Activated CD4-positive, alpha-beta T cell treated with anti-CD3 and anti-CD28 coated beads, Interleukin-2, amount 10 ng/mL, durations not matched to agents 24 days and 14 days (primary cell): ENCODE measurements at places on chromosomes 7 and 10.

DNA sequence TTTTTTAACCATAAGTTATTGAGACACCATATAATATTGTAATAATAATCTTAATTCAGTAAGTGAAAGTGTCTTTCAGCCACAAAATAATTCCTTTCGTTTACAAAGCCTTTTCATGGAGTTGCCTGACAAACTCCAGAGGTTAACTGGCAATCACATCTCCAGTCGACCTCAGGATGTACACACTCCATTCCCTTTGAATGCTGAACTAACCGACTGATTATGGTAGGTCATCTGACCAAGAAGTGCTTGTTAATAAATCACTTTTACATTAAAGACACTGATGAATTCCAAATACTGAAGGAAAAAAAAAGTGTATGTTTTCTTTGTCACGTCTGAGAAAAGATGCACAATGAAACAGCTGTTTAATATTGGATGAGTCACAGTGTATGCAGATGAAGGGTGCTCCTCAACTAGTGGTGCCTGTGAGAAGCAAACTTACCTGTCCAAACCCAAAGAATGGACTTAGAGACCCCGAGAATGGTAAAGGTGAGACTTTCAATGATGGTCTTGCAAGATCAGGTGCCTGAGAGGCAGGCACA lies 348.1 kb upstream of the VWC2 start:
- DNase-seq, result no peak

- DNase-seq, result no peak
These were observed 39.0 kb downstream of the ZMIZ1 start for GRCh38 chr10:79107736-79108264.

DNA sequence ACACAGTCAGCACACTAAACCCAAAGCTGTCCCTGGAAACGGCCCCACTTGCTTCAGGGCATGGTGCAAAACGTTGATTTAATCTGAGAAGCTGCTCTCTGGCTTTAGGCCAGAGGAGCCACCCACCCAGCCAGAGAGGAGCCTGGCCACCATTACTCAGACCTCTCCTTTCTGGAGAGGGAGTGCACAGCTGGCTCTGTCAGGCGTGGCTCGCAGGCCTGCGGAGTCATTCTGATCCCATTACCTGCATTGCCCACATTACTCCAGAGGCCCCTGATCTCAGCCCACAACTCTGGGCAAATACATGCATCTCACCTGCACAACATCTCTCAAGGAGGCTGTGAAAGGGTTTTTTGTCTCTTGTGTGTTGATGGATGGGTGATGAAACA lies 370.0 kb upstream of the IGFBP3 start:
- no peak for DNase-seq

- no peak for DNase-seq
These were observed 20.2 kb upstream of the PFKFB3 start for GRCh38 chr10:6182454-6183098.

- DNase-seq, result peak; percentile 80
These were observed 719 bp downstream of the DPY19L1 start for GRCh38 chr7:35036361-35037171.

GRCh38 chr10:78437998-78438906 lies 404.6 kb downstream of the RPS24 start:
- no peak for DNase-seq

GRCh38 chr7:128357217-128357613 lies 4.3 kb downstream of the PRRT4 start:
- no peak for DNase-seq

GRCh38 chr10:683448-684071 lies 5.9 kb downstream of the DIP2C start:
- DNase-seq, result no peak

- DNase-seq, result no peak
These were observed 88.2 kb downstream of the BBS9 start for GRCh38 chr7:33217595-33217994.

DNA sequence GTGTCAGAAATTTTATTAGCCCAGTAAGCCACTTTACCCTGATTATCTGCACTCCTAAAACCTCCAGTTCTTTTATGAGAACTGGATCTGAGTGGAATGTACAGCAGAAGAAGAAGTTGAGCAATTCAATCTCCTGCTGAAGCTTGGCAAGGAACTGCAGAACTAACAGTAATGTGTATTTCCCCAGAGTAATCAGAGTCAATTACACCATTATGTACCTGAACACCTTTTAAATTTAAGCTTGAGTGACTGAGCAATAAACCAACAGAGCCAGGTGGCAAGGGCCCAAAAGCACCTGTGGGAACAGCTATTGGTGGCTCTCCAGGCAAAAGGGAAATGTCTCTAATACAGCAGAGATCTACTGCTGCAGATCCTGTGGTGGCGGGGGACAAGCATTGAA lies 40.1 kb upstream of the AKR1C2 start:
- no peak for DNase-seq

GRCh38 chr10:103836861-103837260 lies 18.5 kb downstream of the SH3PXD2A start:
- no peak for DNase-seq

DNA sequence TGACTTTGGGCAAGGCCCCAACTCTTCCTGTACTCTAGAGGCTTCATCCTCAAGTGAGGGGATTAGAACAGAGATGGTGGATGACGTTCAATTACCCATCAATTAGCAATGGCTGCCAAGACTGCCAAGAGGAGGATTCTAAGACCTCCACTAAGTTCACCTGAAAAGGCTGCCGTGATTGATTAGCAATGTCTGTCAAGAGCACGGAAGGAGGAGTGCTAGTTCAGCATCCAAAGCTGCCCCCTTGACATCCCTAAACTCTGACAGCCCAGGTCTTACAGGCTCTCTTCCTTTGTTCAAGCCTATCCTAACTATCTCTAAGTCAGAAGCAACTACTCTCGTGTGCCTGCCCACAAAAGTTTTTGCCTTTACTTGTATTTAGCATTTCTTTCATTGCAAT lies 68.4 kb downstream of the FAM53B start:
- no peak for DNase-seq

DNA sequence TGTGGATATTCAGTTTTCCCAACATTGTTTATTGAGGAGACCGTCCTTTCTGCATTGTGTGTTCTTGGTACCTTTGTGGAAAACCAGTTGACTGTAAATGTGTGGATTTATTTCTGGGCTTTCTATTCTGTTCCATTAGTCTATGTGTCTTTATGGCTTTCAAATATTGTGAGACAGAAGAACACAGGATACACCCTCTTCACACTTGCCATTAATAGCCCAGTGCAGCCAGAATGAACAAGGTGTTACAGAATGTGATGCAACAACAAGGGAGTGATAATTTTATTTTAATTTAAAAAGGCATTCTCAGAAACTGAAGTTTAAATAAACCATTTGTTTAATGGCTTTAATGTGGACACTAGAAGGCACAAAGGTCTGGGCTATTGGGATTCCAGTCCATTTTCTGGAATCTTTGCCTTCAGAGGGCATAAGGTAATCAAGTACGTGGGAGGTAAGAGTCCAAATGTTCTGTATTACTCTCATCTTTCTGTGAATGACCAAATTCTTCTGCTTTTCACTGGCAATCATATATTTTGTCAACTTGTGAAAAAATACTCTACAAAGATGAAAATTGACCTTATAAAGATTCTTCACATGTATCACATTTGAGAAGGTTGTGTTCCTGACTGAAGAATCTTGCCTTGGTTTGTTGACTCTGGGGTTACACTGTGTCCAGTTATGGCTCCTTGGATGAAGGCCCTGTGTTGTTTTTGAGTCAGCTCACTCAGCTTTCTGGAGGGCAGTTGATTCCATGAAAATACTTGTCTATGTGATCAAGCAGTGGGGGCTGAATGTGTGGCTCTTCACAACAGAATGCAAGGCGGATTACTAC lies 962.7 kb downstream of the LRMDA start:
- DNase-seq, result no peak

DNA sequence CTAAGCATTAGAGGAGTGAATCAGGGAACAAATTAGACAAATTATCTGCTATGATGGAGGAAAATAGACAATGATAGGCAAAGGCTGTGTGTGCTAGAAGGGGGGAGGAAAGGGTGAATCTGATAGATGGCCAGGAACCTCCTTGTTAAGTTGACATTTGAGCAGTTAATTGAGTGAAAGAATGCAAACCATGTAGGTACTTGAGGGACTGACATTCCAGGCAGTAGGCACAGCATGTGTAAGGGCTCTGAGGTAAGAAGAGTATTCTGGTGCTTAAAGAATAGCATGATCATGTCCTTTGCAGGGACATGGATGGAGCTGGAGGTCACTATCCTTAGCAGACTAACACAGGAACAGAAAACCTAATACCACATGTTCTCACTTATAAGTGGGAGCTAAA lies 48.6 kb upstream of the TES start:
- DNase-seq, result no peak

- DNase-seq, result no peak
These were observed 70.9 kb downstream of the AMZ1 start for GRCh38 chr7:2758673-2759616.

GRCh38 chr10:49375611-49376010 lies 20.3 kb downstream of the DRGX start:
- DNase-seq, result no peak

DNA sequence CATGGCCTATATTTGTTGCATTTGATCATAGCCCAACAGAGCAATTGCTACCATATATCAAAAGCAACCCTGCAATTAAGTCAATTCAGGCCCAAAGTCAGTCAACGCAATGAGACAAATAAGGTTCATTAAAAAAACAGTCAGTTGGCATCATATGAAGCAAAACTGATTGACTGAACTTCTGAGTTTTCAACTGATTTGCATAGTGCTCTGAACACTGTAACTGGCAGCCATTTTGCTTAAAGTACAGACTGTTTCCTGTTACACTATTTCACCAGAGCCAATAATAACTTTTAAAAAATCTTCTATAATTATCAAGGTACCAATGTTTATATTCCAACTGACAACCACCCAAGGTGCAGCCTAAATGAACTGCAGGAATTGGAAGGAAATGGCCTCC lies 68.4 kb upstream of the RAPGEF5 start:
- no peak for DNase-seq

DNA sequence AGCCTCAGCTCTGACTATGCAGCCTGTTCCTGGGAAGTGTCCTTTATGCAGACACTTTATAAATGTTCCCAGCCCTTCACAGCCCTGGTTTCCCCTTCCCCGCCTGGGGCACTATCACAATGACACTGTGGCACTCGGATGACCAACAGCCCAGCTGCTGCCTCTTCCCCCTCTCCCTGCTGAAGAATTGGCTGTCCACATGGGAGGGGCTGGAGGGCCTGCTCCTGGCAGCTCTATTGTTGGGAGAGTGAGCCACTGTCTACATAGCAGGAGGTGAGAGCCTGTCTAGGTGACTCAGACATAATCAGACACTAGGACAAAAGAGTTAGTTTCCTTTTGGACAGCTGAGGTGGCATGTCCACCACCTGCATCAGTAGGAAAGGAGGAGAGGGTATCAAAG lies 437.5 kb downstream of the PLXNA4 start:
- no peak for DNase-seq

DNA sequence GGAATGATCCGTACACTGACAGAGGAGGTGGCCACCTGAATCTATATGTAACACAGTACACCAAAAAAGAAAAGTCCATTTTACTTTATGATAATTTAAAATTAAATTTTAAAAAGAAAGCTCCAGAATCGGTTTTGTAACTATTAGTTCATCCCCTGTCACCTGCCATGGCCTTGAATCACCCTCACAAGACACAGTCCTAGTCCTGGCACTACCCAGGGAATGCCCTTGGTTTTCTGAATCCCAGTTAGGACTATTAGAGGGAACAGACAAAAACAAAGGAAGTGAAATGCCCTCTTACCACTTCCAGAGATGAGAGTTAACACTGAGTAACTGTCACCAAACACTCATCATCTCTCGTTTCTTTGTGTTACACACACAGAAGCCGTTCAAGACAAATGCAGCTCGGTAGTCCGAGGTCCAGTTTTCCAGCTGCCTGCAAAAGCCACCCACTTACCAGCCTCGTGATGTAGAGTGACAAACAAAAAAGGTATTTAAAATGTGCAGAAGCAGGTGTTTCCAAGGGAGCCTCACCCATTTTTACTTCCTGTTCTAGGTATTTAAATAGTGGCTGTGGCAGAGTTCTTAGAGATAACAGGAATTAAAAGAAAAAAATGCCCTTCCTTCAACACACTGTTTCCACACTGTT lies 6.1 kb downstream of the PTPRN2 start:
- no peak for DNase-seq

GRCh38 chr10:3065622-3066021 lies 1.7 kb upstream of the PFKP start:
- DNase-seq, result no peak

DNA sequence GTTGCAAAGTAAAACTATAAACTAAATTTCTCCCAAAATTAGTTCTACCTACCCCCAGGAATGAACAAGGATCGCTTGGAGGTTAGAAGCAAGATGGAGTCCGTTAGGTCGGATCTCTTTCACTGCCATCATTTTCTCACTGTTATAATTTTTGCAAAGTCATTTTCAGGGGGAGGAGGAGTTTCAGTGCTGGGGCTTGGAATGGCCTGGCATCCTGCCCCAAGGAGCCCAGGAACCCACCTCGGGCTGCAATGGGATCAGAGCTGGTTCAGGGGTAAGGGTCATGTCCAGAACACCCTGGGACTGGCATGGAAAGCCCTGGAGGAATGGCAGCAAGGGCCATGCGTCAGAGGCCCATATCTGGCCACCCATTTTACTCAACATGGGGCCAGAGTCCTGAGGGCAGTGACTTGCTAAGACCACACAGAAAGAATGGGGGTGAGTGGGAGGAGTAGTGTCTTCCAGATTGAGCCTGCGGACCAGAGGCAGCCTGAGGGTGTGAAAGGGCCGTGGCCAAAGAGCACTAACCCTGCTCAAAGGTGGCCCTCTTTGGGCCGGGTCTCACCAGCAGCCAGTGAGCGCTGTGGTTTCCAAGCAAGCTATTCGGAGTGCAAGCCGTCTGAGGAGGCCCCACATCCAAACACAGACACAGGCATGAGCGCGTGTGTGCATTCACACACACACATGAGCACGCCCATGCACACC lies 31.8 kb downstream of the GPRIN2 start:
- no peak for DNase-seq

DNA sequence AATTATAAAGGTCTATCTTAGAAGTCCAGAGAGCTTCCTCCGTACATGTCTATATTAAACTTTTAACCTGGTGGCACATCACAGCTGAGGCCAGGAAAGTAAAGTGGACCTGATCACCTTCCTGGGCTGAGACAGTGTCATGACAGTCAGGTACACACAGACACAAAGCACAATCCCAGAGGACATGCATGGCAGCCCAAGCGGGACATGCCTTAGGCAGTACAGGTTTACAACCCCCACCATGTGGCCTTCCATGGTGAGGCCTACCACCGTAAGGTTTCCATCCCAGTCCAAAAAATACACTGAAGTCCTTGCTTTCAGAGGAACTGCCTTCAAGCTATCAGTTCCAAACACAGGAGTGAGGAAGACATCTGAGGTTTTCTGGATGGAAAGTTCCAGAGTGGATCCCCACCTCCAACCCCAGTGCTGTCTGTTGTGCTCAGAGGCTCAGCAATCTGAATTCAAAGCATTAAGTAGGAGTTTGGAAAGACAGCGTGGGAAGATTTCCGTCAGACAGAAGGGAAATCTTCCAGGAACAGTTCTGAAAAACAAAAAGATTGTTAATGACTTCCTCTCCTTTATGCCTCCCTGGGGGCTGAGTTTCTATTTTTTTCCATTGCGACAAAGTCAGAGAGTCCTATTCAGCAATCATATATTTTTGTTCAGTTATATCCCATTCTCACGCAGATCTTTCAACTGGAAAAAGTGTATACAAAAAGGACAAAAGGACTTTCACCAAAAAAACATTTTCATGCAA lies 20.1 kb downstream of the IFIT3 start:
- DNase-seq, result no peak
